ENCODE measurements at places on chromosomes 16 and 17. TPM values are rescaled to one million over a fixed set of nuclear protein-coding genes. Genes with fewer than 3 reads are reported as not detected.

The KRTAP1-1 gene
- not detected for total RNA-seq

The PPP1R27 gene
- not detected for total RNA-seq

The CSH1 gene
- not detected for total RNA-seq

The TMEM132E gene
- total RNA-seq: not detected

The DNAH9 gene
- total RNA-seq: 14.9 TPM

The NOS2 gene
- total RNA-seq: 0.05 TPM

The TEKT1 gene
- not detected for total RNA-seq

The MSLN gene
- total RNA-seq: 9.2 TPM

The KRTAP4-6 gene
- not detected for total RNA-seq

The TRIM37 gene
- 24.2 TPM for total RNA-seq

The ZNF594 gene
- 17.7 TPM for total RNA-seq

The EVPLL gene
- not detected for total RNA-seq

The C16orf96 gene
- total RNA-seq: not detected

The PRSS36 gene
- 0.98 TPM for total RNA-seq

The CXCL16 gene
- total RNA-seq: 4.1 TPM

The VAT1L gene
- 2.3 TPM for total RNA-seq

The TEX14 gene
- total RNA-seq: 1.2 TPM

The ZNF778 gene
- total RNA-seq: 29.6 TPM

The CCNF gene
- 42.2 TPM for total RNA-seq

The CCL5 gene
- total RNA-seq: not detected

The SPNS3 gene
- 0.21 TPM for total RNA-seq

The KCNH4 gene
- total RNA-seq: 0.03 TPM

The KIFC3 gene
- 172 TPM for total RNA-seq

The KRTAP2-3 gene
- 0.29 TPM for total RNA-seq

The CLDN6 gene
- not detected for total RNA-seq

The ZNF75A gene
- total RNA-seq: 16.6 TPM

The KIF2B gene
- total RNA-seq: not detected

The TMIGD1 gene
- not detected for total RNA-seq

The ULK2 gene
- total RNA-seq: 10.4 TPM

The CHST4 gene
- total RNA-seq: not detected

The CBX2 gene
- total RNA-seq: 13.8 TPM

The KRT32 gene
- 0.08 TPM for total RNA-seq

The ALDH3A1 gene
- not detected for total RNA-seq

The STX1B gene
- total RNA-seq: 0.98 TPM

The MYCBPAP gene
- 2.0 TPM for total RNA-seq

The CACNA1H gene
- not detected for total RNA-seq

The ABCA10 gene
- 15.4 TPM for total RNA-seq

The OR1A1 gene
- not detected for total RNA-seq

The ODAD4 gene
- total RNA-seq: 9.4 TPM

The GPR142 gene
- total RNA-seq: not detected

The CX3CL1 gene
- 0.13 TPM for total RNA-seq

The FAM20A gene
- total RNA-seq: 0.94 TPM

The TBC1D16 gene
- total RNA-seq: 19.2 TPM

The KRT33A gene
- not detected for total RNA-seq

The TEDC2 gene
- total RNA-seq: 40.7 TPM

The WSCD1 gene
- 0.45 TPM for total RNA-seq

The KRTAP9-2 gene
- not detected for total RNA-seq

The BCL6B gene
- not detected for total RNA-seq

The EVI2B gene
- 0.08 TPM for total RNA-seq
